CD4-positive, alpha-beta memory T cell (primary cell): ENCODE measurements at places on chromosomes 6 and 20.
A peak's percentile ranks its signal among the peaks of the same experiment; 100 is the strongest.

DNA sequence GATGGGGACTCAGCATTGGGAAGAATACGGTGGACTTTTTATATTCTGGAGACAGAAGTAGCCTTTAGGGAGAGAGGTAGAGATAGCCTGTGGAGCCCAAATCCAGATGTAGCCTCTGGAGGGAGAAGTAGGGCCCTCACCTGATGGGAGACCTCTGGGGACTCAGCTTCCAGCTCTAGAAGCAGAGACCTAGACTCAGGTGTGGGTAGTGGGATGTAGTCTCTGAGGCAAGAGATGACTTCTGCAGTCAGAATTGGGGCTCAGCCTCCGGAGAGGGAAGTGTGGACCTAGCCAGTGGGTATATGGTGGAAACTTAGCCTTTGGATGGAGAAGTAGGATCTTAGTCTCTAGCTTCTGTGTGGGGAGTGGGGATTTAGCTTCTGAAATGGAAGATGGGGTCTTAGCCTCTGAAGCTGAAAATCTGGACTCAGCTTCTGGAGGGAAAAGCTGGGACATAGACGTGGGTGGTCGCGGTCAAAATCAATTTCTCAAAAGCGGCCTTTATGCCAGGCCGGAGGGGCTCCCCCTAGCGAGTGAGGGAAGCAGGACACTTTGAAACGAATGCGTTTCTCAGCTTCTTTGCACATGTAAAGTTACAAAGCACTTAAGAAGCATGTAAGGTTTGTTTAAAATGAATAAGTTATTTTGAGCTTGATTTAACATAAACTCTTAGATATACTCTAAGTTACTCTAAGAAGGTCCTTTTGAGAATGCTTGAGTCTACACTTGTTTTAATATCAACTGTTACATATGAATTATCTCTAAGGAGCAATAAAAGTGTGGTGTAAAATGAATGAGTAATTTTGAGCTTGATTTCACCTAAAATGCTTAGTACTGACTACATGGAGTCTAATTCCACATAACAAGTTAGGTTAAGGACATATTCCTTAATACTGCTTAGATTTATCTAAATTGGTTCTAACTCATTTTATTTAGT is 12.9 kb upstream of the ZNF343 start:
- peak; percentile 20 for DNase-seq

DNA sequence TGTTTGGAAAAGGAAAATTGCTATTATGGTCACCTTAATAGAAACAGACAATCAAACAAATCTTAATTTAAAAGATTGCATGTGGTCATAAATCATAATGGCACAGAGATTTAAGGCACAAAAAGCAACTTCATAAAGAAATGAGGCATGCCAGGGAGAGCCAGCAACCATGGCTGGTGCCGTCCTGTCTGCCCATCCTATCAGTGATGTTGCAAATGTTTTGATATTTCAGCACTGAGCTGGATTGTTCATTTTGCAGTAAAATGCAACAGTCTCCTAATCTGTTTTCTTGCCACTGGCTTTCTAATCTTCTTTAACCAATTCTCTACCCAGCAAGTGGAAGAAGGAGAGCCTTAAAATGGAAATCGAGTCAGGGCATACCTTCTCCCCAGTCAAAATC is 249.8 kb downstream of the SAMD5 start:
- DNase-seq = no peak

DNA sequence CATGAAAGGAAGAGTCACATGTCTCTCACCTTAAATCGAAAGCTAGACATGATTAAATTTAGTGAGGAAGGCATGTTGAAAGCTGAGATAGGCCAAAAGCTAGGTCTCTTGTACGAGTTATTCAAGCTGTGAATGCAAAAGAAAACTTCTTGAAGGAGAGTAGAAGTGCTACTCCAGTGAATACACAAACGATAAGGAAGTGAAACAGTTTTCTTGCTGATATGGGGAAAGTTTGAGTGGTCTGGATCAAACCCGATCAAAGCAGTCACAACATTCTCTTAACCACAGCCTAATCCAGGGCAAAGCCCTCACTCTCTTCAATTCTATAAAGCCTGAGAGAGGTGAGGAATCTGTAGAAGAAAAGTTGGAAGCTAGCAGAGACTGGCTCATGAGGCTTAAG is 1.9 kb upstream of the TPD52L1 start:
- DNase-seq = no peak

- no peak for DNase-seq
These were observed 85.2 kb downstream of the ELOVL4 start for GRCh38 chr6:79862126-79862525.

GRCh38 chr6:121055572-121056163 is 278.6 kb downstream of the TBC1D32 start:
- DNase-seq = peak; percentile 26

GRCh38 chr6:53411451-53411850 is 62.7 kb upstream of the ELOVL5 start:
- no peak for DNase-seq

GRCh38 chr6:125733516-125734300 is 15.7 kb upstream of the HEY2 start:
- DNase-seq = no peak
